Dermis blood vessel endothelial cell (primary cell): ENCODE measurements at places on chromosomes 2 and 18.
A peak's percentile ranks its signal among the peaks of the same experiment; 100 is the strongest.

- DNase-seq = peak; percentile 53
Measured at GRCh38 chr2:128379021-128380015, 60.6 kb upstream of the HS6ST1 start.

DNA sequence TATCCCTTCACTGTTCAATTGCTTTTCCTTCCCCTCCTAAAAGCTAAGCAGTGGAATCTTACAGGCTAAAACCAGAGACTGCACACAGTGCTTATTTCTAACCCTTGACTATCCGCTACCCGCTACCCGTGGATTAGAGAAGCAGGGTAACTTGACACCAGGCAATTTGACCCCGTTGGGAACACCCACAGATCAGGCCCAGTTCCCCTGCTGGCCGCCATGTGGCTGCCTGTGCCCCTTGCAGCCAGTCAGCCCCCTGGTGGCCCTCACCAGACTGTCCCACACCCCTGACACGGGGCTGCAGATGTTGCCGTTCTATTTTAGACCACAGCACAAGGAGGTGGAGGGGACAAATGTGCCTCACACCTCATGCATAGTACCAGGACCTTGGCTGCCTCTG is 74.8 kb downstream of the TXNL1 start:
- DNase-seq = no peak

DNA sequence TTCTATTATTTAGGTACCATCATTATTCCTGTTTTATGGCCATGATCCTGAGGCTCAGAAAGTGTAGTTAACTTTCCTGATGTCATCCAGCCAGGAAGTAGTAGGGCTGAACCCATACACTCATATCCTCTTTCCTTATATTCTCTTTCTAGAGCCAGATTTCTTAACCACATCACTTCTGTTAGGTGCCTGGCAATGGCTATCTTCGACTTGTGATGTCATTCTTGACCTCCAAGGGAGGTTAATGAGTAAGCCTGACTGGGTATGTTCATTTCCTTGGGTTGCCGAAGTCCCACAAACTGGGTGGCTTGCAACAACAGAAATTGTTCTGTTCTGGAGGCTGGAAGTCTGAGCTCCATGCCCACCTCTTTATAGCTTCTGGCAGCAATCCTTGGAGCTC is 43.4 kb downstream of the ITGB6 start:
- peak; percentile 74 for DNase-seq

DNA sequence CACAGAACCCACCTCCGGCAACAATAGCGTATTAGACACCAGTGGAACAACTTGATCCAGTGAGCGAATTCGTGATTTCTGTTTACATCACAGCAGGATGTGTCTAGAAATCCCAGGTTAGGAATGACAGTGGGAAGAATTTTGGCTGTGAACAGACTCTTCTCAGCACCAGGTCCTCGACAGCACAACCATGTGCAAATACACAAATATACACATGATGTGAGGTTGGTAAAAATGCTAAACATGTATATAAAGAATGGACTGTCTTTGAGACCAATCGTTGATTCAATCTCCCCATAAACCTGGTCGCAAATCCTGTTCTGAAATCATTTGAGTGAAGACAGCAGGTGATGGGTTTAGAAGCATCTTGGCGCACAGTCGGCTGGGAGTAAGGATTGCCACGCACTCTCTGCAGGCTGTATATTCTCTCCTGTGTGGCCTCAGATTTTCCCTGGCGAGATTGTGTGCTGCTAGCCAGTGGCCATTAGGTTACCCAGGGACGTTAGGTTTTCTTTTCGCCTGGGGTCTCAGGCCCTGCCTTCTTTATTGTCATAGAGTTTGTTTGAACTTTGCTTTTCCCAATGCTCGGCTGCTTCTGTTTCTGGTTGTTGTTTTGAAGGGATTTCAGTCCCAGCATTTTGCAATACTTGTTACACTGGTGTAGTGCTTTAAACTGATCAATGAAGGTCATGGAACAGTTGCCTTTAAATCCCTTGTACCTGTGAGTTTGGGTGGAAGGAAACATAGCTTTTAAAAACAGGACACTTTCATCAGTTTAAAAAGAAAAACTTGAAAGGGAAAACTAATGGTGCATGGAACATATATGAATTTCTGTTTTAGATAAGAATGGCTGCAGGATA is 147.3 kb downstream of the ALPK2 start:
- no peak for DNase-seq

DNA sequence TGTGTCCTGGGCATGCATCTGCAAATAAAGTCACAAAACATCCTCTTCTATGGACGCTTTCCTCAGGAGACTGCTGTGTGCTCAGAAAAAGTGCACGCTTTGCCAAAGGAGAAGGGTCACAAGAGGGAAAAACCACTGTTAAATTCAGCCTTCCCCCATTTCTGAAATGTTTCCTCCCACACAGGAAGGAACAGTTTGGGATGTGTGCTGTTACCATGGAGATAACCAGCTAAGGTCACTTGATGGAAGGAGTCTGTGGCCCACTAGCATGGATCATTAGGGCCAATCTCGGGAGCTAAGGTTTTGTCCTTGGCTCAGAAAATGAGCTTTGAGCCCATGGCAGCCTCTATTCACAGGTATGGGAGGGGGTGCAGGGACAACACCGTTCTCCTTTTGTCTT is 5.6 kb downstream of the KCNE4 start:
- DNase-seq = no peak
